ENCODE measurements at places on chromosomes 5 and 9.

- DNase-seq: no peak
These were observed 30.8 kb downstream of the SLC38A9 start for GRCh38 chr5:55681301-55681700.

- DNase-seq: no peak
These were observed 338.6 kb downstream of the SLIT3 start for GRCh38 chr5:168962306-168962705.

DNA sequence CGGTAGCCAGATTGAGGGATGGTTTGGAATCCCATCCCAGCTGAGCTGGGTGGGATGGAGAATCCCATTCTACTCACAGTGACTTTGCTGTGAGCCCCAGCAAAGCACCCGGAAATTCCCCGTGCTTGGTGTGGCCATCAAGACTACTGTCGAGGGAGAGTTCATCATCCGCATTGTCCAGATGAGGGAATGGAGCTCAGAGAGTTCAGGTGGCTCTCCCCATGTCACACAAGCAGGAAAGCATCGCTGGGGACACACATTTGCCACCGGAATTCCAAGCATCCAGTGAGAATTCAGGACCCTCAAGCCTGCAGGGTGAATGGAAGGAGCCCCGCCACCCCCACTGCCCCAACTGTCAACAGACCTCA lies 54.4 kb downstream of the HRH2 start:
- DNase-seq: no peak

DNA sequence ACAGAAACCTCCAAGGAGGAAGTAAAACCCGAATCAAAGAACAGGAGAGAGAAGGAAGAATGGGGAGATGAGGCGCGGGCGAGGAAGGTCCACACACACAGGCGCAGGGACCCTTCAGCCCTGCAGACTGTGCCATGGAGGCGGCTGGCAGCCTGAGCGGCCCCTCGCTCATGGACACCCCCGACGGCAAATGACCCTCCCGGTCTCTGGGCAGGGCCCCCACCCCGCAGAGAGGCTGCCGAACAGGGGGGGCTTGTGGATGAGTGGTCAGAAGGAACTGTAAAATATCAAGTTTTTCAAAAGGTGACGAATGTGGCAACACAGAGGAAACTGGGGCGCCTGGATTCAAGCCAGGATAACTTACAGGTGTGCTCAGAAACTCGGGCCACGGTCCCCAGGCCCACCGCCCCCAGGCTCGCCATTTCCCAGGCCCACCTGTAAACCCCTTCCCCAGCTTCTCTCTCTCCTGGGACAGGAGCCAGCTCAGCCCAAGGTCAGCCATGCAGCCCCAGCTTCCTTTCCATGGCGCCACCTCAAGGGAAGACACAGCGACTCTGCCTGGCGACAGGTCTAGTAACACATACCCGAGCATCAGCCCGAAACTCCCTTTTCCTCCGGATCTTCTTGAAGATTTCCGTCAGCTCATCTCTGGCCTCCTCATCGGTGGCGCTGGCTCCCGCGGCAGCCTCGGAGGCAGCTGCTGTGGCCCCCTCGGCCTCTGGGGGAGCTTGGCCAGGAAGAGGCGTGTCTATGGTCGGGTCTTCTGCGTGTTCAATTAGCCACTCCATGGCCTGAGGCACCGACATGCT lies 16.5 kb downstream of the UBAC1 start:
- DNase-seq: no peak

- no peak for DNase-seq
These were observed 76.6 kb upstream of the SHB start for GRCh38 chr9:38145526-38146053.

DNA sequence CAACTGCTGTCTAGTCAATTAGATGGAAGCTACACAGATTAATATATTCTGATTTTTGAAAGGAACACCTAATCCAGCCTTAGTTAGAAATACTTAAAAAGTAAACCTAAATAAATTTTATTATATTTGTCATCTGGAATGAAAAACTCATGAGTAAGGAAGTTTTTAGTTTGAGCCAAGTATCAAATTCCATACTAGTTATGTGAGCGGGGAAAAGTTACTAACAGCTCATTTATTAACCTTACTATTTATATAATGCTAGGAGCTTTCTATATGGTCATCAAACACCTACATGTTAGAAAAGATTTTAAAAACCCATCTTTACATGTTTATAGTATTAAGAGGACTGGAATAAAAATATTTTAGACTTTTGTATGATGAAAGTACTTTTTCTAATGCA lies 41.6 kb upstream of the POU5F2 start:
- no peak for DNase-seq

GRCh38 chr5:63131626-63132285 lies 553.1 kb downstream of the LRRC70 start:
- DNase-seq: no peak

- DNase-seq: no peak
These were observed 86.6 kb downstream of the C5orf15 start for GRCh38 chr5:133881576-133882388.

DNA sequence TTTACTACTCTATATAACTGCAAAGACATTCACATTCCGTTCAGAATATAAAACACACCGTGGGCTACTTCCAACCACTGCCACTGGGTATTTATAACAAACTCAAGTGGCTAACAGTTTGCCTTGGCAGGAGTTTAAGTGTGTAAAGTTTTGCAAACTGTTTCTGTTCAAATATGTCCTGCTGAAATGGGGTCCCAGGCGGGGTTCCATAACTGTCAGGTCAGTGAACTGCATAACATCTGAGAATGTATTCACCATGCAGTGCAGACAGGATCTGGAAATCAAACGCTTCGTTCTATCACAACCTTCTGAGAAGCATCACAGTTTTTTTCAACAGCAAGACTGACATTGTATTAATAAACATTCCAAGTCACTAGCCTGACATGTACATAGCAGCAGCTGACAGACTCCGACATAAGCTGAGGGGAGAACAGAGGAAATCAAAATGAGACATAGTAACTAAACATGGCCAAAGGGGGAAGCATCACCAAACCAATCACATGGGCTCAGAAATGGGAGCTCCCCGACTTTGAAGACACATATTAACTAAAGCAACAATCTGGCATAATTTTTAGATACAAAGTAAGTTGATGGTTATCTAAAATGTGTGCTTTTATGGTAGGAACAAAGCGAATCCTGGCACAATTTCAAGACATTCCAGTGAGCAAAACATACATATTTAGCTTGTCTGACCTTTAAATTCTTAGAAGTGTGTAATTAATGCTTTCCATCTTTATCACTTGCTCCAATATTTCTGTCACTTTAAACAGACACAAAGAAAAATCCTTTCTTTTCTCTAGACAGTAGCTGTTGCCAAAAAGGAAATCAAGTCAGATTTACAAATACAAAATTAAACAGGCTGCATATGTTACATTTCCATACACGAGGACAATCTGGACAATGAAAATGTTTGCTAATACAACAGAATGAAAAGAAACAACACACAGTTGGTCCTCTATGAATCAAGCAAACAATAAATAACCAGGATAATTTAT lies 156.8 kb downstream of the MAPKAP1 start:
- DNase-seq: no peak

DNA sequence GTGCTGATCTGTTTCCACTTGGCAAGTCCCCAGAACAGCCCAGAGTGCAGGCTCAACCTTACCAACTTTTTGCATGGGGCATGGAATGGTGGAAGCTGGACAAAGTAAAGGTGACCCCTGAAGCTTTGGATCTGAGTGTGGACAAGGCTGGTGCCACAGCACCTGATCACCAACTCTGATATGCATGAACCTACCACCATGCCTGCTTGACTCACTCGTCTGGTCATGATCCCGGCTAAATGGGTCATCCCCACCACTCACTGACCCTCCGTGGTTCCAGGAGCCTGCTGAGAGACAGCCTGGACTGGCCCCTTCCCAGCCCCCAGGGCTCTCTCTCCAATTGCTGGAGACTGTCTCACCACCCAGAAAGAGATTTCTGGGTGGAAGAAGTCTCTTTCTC lies 14.4 kb upstream of the SLC22A4 start:
- DNase-seq: no peak

DNA sequence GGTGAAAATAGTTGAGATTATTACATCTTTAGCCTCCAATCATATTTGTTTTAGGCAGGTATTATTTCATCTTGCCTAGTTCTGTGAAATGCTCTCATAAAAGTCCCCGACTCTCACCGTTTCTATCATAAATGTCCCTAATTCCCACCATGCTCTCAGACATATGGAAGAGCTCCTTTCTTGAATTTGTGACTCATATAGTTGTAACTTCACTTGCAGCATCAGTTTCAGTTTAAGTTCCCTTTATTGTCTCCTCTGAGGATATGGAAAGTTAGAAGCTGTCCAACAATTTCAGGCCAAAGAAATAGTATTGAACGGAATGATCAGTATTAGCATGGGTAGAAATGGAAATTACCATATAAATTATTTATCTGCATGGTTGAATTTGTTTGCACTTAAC lies 187.5 kb upstream of the NR4A3 start:
- no peak for DNase-seq

DNA sequence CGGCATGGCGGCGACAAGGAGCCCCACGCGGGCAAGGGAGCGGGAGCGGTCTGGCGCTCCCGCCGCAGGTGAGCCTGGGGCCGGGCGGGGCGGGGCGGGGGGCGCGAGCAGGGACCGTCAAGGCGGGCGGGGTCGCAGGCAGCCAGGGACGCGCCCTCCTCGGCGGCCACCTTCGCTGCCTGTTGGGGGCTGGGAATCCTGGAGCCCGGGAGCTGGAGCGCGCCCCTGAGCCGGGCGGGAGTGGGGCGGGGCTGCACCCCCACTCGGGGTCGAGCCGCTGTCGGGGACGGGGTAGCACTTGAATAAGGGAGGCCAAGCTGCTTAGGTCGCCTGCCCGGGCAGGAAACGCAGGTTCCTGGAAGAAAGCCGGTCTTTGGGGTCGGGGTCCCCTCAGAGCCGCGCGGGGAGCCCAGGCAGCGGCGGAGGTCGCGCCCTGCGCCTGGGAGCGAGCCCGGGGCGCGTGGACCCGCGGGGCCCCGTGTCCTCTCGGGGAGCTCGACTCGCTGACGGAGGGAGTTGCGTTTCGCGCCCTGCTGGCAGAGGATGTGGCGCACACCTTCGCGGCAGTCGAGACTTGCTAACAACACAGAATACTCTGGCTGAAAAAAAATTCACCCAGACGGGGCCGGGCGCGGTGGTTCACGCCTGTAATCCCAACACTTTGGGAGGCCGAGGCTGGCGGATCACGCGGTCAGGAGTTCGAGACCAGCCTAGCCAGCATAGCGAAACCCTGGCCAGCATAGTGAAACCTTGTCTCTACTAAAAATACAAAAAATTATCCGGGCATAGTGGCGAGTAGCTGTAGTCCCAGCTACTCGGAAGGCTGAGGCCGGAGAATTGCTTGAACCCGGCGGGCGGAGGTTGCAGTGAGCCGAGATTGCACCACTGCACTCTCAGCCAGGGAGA lies 552 bp downstream of the OTULINL start:
- peak; percentile 72 for DNase-seq

DNA sequence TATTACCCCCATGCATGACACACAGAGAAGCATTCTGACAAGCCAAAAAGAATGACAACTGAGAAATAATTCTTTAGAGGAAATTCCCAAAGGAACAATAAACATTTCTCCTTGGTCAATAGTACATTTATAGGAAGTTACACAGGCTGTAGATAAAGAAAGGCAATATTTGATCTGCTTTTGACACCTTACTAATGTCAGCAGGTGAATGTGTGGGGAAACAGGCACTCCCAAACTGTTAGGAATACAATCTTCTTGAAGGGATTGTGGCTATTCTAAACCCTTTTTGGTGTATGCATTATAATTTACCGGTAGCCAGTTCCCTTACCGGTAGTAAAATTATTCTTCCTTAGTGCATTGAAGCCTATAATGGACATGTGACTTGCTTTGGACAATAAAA lies 116.1 kb upstream of the FTMT start:
- no peak for DNase-seq

DNA sequence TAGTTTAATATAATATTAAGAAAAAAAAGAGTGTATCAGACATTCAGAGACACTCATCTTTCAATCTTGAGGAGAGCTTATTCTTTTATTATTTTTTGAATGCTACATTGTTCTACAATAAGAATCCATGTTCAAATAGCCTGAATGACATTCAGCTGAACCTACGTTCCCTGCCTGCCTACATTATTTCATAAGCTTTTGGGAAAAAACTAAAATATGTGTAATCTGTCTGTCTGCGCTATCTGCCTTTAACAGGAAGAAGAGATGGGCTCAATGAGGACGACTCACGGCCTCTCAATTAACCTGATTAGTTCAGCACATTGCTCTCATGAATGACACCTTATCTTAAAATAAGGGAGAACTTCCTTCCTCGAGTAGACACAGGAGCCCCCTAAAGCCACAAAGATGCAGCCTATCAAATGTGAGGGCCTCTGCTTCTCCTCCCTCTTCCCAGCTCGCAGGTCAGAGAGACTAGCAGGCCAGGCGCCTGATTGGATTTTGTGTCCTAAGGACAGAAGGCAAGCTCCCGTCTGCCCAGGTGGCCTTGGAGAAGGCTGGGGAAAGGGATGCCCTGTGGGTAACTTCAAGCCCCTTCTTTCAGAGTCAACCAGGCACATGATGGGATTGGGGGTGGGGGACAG lies 37.8 kb downstream of the EBF1 start:
- DNase-seq: no peak

- no peak for DNase-seq
These were observed 285.1 kb downstream of the TMEM167A start for GRCh38 chr5:82792096-82792495.

GRCh38 chr9:109715344-109715743 lies 64.7 kb upstream of the PALM2AKAP2 start:
- no peak for DNase-seq

DNA sequence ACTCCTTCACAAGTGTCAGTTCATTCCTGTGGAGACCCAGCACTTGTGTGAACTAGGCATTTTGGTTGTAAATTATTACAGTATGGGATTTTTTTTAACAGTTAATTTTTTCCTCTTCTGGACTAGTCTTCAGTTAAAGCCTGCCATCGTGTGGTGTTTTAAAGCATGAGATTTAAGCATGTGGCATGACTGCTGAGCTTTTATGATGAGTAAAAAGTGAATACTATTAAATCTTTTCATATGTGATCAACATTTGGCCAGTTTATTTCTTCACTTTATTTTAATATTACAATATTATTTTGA lies 25.0 kb downstream of the LMNB1 start:
- no peak for DNase-seq

DNA sequence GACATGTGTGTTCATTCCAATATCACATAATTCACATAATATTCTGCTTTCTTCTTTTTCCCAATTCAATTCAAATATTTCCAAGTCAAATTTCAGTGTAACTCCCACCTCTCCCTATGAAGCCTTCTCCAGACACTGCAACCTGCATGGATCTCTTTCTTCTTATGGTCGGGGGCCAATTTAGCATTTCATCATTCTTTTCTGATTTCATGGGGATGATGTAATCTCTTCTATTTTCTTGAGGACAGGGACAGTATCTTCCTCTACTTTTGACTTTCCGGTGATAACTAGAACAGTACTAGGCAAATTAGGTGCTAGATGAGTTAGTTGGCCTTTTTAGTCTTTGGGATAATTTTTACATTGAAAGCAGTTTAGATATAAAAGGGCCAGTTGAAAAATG lies 92.7 kb downstream of the CARTPT start:
- DNase-seq: no peak

All from stimulated activated CD8-positive, alpha-beta memory T cell treated with anti-CD3 and anti-CD28 coated beads, Interleukin-4, amount 100 ng/mL, for 1 hour (primary cell).